Vagina (tissue), 2 donors: ENCODE measurements at places on chromosomes 12 and 14.

- DNase-seq = no peak
Observed at GRCh38 chr14:22099942-22100763, 426.5 kb upstream of the OR4E1 start.

GRCh38 chr12:76623931-76624330 lies 64.4 kb upstream of the OSBPL8 start:
- DNase-seq = no peak

DNA sequence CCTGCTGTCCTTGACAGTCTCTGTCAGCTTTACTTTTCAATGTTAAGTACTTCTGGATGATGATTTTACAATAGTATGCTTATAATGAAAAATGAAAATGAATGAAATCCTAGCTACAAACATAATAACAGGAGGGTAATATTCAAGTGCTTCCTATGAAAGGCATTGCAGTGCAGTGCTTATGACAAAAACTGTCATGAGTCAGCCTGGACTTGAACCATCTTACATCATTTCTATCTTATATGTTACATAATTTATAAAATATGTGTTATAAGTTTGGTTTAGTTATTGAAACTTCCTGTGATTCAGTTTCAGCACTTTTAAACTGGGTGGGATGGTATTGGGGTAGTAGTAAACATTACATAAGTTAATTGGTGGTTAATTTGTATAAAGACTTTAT lies 451.7 kb downstream of the TMEM117 start:
- DNase-seq = no peak

- DNase-seq = no peak
Observed at GRCh38 chr12:106149096-106149784, 10.5 kb upstream of the NUAK1 start.

DNA sequence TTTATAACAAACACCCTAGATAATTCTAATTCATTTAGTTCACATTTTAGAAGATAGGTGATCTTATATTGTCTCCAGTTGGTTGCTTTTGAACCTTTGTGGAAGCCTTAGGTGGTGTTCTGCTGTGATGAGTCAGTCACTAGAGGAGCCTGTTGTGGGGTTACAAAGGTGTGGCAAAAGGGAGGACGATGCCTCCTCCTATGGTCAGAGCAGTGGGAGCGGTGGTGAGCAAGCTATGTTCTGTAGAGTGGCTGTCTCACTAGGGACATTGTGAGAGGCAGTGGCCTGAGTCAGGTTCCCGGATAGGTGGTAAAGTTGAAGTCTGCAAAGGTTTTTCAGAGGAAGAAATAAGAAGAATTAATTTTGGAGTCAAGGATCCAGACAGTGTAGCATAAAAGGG lies 71.6 kb upstream of the USP44 start:
- no peak for DNase-seq
